ENCODE measurements at places on chromosomes 7 and 10.
A peak's percentile ranks its signal among the peaks of the same experiment; 100 is the strongest.

- DNase-seq, result no peak
Observed at GRCh38 chr10:32987172-32987571, 29.1 kb upstream of the ITGB1 start.

DNA sequence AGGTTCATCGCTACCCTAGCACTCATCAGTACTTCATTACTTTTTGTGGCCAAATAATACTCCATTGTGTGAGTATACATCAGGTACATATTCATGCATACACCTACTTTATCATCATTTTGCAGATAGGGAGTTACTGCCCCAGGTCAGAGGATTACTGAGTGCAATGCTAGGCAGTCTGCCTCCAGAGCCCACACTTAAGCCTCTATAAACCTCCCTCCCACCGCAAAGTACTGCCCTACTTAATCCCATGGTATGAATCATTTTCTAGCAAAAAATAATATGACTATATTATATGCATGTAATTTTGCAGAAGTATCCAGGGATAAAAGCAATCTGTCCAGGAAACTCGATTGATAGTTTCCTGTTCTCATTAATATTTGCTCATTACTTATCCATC, 194.3 kb downstream of the GRID1 start:
- no peak for DNase-seq

GRCh38 chr7:80916770-80917741, 1.8 kb downstream of the SEMA3C start:
- no peak for DNase-seq

DNA sequence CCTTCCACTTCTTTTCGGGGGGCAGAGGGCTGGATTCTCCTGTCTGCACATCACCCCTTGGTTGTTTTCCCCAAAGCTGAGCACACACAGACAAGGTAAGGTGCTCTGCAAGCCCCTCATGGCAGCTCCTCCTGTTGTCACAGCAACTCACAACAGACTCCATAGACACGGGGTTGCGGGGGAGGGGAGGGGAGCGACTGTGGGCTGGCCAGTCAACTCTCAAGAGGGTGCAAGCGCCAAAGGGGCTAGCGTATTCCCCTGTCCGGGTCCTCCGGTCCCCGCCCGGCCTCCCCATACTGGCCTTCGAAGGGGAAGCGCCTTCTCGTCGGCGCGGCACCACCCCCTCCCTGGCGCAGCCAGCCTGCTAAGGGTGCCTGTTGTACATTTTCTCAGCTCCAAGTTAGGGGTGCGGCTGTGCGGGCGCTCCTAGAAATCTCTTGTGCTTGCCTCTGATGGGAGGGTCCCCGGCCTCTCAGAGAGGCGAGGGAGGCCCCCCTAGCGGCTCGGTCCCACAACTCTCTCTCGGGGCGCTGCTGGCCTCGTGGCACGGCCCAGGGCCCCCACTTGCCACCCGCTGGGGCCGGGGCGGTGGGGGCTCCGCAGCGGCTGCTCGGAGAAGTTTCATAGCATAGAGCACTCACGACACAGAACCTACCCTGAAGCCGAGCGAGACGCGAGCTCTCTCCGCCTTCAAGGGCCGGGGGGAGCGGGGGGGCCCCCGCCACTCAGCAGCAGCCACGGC, 498 bp downstream of the RHOBTB1 start:
- peak; percentile 90 for DNase-seq

GRCh38 chr7:92528958-92529264, 316 bp downstream of the RBM48 start:
- DNase-seq, result no peak

DNA sequence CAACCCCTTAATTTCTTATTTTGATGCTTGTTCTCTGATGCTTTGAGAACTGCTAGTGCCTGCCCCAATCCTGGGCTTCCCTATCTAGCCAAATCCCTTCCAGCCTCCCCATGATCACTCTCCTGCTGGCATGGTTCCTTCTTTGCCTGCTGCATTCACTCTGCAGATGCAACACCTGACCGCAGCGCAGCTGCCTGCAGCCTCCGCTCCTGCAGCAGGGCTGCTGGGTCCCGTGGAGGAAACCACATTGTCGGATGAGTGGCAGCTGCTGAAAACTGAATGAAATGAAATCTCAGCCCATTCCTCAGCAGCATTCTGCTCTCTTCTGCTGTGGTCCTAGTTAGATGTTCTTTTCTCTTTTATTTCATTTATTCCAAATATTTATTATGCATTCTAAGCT, 320.3 kb downstream of the CCDC3 start:
- no peak for DNase-seq

DNA sequence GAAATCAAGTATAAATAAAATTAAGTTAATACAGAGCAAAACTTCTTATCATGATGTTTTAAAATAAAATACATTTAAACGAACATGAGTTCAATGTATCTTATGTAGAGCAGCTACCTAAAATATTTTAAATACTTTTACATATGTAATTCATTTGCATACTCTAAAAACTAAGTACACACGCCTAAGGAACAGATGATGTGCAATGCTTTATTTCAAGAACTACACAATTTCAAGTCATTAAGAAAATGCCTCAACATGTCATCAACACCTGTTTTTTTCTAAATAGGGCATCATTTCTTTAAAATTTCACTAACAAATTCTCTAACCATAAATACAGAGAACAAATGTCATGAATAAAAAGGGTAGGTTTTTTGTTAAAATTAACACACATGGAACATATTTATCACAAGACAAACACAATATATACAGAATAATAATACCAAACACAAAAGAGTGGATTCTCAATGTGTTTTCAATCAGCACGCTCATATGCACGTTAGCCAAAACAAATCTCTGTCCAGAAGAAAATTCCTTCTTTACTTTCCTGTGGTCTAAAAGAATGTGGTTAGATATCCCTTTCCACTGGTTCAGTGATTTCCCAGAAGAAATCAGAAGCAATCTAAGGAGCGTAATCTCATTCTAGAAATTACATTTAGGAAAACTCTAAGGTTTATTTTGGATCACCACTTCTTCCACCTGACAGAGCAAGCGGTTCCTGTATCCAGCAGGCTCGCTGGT, 73.0 kb upstream of the PFKP start:
- DNase-seq, result no peak

DNA sequence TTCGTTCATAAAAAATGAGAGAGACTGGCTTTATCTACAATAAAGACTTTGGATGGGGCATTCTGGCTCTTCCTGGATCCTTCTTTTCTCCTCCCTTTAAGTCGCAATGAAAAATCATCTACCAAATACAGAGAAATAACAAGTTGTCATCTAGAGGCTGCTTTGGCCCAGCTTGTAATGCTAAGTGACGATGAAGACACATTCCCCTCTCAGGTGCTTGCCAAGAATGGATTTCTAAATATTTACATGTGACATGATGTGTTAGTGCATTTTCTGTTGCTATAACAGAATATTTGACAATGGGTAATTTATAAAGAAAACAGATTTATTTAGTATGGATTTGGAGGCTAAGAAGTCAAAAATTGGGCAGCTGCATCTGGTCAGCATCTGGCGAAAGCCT, 308.6 kb upstream of the NPVF start:
- no peak for DNase-seq

DNA sequence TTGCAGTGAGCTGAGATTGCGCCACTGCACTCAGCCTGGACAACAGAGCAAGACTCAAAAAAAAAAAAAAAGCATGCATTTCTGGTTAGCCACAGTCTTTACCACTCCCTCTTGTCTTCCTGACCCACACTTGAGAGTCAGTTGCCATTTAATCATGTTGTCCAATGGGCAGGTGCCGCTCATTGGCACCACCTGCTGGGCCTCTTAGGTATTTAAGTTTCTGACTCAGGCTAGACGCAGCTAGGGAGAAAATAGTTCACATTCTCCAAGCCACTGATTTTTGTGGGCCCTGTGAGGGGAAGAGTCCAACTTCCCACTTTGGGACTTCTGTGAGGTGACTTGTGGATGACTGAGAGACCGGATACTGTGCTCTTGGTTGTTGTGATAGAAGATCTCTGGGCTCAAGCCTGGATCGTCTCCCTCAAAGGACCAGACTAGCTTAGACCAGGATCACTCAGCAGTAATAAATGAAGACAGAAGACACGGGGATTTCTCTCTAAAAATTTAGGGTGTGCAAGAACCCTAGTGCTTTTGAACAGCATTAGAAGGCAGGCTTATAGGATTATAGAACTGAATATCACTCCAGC, 26.8 kb upstream of the SORCS3 start:
- DNase-seq, result no peak

- no peak for DNase-seq
Observed at GRCh38 chr10:110335314-110336064, 30.8 kb upstream of the SMNDC1 start.

GRCh38 chr10:72375585-72375984, 20.9 kb upstream of the DNAJB12 start:
- DNase-seq, result no peak

GRCh38 chr7:12771378-12771877, 84.0 kb downstream of the ARL4A start:
- DNase-seq, result peak; percentile 68

GRCh38 chr7:140863867-140864266, 60.9 kb downstream of the BRAF start:
- DNase-seq, result no peak

DNA sequence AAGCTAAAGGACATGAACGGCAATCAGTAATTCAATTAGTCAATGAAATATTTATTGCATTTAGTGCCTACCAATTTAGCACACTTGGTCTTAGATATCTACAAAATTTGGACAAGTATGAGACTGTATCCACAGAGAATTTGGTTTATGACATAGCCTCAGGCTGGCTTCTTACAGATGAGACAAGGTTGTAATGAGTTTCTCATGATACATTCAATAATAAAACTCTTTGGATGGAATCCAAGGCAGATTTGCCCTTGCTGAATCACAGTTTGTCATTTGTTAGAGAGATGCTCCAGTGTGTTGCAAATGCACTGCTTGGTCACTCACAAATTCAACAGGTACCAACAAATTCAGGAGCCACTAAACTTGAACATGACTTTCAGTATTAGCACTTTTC, 162.5 kb downstream of the GPR37 start:
- no peak for DNase-seq

DNA sequence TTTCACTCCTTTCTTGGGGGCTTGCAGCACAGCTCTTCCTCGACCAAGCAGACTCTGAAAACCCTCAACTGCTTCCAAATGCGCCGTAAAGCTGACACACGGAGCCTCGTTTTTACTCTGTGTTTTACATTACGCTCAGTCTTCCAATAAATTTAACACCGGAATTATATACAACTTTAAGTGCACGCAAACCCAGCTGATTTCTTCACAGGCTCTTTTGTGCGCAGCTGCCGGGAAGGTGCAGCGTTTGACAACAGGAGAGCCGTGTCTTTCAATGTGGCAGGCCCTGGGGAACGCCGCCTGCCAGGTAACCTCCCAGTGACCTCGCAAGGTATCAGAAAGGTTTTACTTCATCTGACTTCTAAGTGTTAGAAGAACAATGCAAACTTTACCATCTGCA, 35.0 kb downstream of the GFRA1 start:
- DNase-seq, result no peak
